Heart right ventricle (tissue), 16 donors: ENCODE measurements at places on chromosomes 11 and 22. TPM values are rescaled to one million over a fixed set of nuclear protein-coding genes. Genes with fewer than 3 reads are reported as not detected.

Gene OR51E1
- 1.5 TPM for total RNA-seq

GRCh38 chr11:84847842-84848241, 779.3 kb downstream of the DLG2 start:
- DNase-seq, result no peak

GRCh38 chr11:20488352-20488751, 100.8 kb downstream of the PRMT3 start:
- no peak for DNase-seq

DNA sequence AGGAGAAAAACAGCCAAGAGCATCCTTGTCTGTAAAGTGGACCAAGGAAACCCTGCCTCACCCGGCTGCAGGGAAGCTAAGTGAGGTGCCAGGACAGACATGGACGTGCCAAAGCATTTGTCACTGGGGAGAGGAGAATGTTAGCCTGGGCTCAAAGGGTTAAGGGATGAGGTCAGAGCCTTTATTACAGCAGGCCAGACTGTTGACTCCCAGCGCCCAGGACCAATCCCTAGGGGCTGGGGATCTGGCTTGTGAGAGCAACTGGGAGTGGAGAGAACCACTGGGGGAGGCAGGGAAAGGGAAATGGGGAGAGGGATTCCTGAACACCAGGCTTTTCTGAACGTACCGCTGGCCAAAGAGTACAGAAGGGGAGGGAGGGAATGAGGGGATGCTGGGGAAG, 2.6 kb downstream of the CHRM1 start:
- DNase-seq, result no peak

DNA sequence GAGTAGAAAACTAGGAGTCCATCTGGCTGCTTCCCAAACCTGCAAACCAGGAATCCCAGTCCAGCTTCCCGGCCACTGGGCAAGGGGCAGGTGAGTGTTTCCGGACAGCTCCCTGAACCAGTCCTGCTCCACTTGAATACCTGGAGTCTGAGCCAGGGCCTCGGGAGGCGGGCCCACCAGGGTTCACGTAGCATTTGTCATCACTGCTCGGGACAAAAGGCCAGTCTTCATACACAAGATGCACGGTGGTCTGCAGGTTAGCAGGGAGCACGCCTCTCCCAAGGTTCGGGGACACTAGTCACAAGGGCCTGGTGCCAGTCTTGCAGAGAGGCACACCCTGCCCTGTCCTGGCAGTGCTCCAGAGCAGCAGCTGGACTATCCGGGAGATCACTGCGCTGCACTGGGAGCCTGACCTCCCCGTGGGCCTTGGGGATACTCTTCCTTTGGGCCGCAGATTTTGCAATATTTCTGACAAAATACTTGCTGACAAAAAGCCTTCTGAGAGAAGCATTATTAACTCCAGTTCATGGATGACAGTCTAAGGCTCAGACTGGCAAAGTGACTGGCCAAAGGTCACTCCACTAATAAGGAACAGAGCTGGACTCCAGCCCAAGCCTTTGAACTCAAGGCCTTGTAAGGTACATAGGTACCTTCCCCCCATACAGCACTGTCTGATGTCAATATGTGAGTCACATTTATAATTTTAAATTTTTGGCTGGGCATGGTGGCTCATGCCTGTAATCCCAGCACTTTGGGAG, 25.1 kb downstream of the CD6 start:
- DNase-seq, result peak; percentile 31
